ENCODE measurements at places on chromosomes 13 and 19. TPM values are rescaled to one million over a fixed set of nuclear protein-coding genes. Genes with fewer than 3 reads are reported as not detected.

FXYD1 gene
- 30.6 TPM for total RNA-seq

- peak within 1 kb of the TSS; percentile 58 for H3K4me3 ChIP-seq
- peak within 1 kb of the TSS; percentile 69 for H3K27ac ChIP-seq
- no peaks in the 10 kb centered on the region for H3K27me3 ChIP-seq
- no peaks in the 10 kb centered on the region for H3K36me3 ChIP-seq
These were observed at the start of gene ZNF714 for GRCh38 chr19:21082011-21082975. Gene ZNF714 (plus strand): TSS chr19:21082203. CDS start chr19:21098269, 16,066 bp downstream.

XAB2 gene
- total RNA-seq: 115 TPM

GRCh38 chr13:24286624-24287023 is 22.8 kb upstream of the C1QTNF9 start:
- no peak for DNase-seq
- H3K27ac ChIP-seq: no peak overlapping the region
- no peak overlapping the region for H3K4me3 ChIP-seq
- H3K27me3 ChIP-seq: no peaks in the 10 kb centered on the region
- H3K4me1 ChIP-seq: no peaks in the 10 kb centered on the region
